ENCODE measurements at places on chromosomes 6 and 20.

DNA sequence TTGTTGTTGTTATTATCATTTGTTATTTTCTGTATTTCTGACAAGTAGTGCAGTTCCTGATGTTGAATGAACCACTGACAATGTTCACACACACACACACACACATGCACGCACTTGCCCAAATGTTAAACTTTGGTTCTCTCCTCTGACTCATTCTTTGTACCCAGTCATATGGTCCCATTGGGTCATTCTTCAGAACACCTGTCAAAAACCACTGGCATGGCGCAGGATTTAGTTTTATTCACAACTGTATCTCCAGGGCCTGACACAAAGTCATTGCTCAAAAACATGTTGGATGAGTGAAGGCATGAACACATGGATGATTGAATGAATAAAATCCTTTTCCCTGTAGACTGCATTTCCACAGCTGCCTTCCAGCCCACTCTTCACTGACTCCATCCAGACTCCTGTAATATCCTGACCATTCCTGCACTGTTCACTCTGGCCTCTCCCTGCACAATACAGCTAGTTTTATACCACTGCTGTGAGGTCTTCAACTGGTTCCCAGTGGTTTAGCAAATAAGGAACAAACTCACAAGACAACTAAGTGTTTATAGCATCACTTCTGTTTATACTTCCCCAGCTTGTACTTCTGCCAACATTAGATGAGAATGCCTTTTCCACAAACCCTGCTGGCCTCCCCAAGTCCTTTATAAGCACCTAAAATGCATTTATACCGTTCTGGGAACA, 6.9 kb upstream of the CST11 start:
- no peak for DNase-seq

DNA sequence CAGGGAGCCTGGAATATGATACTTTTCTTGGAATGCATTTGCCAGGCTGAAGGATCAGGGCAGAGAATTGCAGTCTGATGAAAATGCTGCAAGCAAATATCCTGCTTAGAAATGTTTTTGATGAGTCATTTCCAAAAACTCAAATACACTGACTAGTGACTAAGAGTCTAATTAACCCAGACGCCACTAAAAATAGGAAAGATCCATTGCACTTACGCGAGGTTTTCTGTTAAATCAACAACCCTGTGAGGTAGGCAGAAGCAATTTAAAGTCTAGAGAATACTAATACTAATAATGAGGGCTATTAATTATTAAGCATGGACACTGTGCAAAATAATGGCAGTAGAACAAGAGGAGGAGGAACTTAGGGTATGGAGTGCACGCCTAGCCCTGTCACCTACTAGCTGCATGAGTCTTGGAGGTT, 130.1 kb upstream of the DOK5 start:
- DNase-seq = no peak

DNA sequence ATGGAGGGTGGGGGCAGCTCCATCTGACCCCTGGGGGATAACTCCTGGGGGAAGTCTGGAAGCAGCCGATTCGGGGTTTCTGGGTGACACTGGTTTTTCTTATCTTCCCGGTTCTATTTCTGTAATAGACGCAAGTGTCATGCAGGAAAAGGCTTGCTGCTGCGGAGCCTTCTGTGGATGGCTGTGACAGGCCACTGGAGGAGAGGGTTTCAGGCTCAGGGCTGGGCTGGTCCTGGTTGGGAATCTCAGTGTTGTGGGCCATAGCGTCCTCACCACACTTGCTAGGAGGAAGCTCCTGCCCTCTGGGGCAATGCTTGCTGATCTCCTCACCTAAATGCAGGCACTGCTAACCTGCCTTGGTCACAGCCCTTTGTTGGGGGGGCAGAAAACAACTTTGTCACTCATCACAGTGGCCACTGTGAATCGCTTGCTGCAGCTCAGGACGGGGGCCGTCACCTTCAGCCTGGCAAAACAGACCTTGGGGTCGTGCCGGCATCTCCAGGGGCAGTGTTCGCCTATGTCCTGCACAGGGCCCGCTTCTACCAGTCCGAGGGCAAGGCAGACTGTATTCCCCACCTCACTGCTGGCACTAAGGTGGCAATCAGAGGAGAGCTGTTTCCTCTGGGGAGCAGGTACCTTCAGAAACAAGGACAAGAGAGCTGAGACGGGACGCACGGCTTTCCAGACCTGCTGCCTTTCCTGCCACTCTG, 4.4 kb upstream of the TUBB1 start:
- DNase-seq = no peak

DNA sequence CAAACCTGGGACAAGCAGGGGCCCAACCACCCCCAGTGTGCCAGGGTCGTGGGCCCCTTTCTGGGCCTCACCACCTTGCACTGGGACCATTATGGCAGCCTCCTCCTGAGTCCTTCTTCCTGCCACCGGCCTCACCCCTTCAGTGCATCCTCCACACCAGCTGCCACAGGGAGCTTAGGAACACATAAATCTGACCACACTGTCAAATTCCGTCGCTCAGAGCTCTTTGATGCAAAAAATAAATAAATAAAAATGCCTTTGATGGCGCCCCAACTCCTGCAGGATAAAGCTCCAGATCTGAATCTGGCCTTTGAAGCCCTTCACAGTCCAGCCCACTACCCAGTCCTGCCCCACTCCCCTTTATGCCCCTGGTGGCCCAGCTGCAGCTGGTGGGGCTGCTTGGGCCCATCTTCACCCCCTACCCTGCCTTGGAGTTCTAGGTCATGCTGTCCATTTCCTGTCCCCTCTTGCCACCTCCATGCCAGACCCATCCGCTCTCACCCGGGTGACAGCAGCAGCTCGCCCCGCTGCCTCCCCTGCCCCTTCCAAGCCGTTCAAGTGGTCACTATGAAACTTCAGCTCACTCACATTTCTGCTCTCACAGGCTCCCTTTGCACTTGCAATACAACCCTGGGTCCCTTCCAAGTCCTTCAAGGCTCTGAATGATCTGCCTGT, 16.0 kb downstream of the MYH7B start:
- DNase-seq = no peak

GRCh38 chr20:19974630-19975435, 42.3 kb upstream of the NAA20 start:
- no peak for DNase-seq

DNA sequence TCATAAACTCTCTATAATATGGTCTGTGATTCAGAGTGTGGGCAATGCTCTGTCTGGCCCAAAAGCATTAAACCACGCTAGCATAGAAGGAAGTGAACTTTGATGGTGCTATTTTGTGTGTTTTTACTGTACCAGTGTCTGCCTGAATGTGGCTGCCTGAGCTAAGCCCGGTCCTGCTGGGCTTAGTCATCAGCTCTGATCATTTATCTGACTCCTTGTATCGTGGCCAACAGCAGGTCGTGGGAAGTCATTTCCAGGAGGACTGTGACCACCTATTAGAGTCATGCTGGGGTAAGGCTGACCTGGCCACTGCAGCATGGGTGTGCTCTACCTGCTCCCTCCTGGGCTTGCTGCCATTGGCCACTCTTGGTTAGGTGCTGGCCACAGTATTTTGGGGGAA, 239.1 kb upstream of the CEP162 start:
- DNase-seq = no peak

- no peak for DNase-seq
These were observed 141.3 kb downstream of the QRSL1 start for GRCh38 chr6:106770663-106771062.

DNA sequence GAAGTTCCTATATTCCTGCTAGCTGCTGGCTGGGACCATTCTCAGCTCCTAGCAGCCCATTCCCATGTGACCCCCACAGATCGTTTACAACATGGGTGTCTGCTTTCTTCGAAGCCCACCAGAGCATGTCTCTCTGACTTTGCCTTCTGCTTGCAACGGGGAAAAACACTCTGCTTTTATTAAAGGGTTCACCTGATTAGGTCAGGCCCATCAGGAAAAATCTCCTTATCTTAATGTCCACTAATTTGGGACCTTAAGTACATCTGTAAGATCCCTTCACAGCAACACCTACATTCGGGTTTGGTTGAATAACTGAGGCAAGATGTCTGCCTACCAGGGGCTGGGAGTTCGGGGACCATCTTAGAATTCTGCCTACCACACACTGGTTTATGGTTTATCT, 496.9 kb downstream of the CDKAL1 start:
- no peak for DNase-seq

- no peak for DNase-seq
These were observed 32.5 kb downstream of the SLC22A2 start for GRCh38 chr6:160226118-160226591.

DNA sequence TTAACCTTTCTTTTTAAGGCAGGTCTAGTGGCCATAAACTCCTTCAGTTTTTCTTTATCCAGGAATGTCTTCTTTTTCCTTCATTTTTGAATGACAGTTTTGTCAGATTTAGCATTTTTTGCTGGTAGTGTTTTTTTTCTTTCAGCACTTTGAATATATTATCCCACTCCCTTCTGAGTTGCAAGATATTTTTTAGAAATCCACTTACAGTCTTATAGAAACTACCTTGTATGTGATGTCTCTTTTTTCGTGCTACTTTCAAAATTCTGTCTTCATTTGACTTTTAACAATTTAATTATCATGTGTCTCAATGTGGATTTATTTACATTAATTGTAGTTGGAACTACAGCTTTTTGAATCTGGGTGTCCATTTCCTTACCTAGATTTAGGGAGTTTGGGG, 284.4 kb upstream of the RNF217 start:
- DNase-seq = no peak

DNA sequence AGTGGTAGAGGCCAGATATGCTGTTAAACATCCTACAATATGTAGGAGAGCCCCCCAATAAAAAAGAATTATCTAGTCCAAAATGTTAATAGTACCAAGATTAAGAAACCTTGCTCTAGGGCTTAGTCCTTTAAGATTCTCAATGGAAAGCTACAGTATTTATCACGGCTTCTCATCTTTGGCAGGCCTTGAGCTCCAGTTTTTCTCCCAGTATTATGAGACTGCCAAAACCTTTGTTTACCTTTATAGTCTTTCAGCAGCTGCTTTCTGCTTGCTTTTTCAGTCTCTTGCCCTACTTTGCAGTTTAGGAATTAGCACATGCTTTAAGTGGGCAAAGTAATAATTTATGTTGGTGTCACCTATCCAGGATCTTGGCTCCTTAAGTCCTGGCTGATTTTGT, 59.7 kb downstream of the NHLRC1 start:
- DNase-seq = no peak

- DNase-seq = no peak
These were observed 194.3 kb upstream of the SMLR1 start for GRCh38 chr6:130632897-130633296.

GRCh38 chr6:152223636-152224035, 413.5 kb downstream of the SYNE1 start:
- no peak for DNase-seq

DNA sequence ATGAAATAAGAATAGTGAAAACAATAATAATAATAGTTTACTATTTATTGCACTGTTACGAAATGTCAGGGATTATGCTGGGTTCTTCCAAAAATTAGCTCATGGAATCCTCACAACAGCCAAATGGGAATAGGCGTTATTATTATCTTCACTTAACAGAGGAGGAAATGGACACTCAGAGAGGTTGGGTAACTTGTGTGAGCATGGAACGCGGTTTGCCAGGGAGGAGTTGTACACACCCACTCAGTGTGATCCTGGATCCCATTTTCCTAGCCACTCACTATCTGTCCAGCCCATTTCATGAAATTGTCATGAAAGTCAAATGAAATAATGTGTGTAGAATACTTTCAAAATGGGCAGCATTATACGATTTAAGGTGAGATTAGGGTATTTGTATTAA, 4.6 kb downstream of the NELFCD start:
- DNase-seq = no peak

GRCh38 chr6:3252861-3253596, 5.7 kb upstream of the PSMG4 start:
- no peak for DNase-seq

GRCh38 chr6:31490115-31490873, 7.7 kb upstream of the MICB start:
- no peak for DNase-seq

DNA sequence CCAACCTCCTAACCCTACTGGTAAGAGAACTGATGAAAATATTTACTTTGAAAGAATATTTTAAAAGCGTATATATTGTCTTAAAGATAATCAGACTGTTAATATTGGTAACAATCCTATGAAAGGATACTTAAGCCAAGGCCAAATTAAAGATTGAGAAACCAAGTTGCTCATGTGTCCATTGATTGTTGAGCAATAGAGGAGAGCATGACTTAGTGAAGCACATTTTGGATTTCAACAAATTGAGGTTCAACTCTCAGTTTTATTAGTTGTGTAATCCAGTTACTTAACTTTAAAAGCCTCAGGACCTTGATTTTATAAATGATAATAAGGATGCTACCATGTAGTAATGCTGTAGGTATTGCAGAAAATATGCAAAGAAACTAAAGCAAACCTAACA, 56.8 kb downstream of the PRL start:
- no peak for DNase-seq

DNA sequence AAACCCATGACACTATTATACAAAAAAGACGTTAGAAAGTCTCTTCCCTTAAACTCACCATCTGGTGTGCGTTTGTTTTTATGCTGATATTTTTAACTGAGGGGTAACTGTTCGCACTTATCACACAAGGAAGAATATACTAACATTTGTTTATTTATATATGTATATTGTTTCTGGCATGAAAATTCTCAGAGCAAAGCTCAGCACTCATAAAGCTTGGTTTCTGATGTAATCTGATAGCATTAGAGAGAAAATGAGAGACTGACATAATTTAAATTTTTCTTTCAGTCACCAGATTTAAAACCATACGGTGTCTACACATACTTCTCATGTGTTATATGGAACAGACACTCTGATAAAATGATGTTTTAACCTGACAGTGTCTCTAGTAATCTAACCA, 6.9 kb downstream of the BLOC1S5 start:
- DNase-seq = no peak

GRCh38 chr20:54624706-54625390, 149.5 kb downstream of the DOK5 start:
- no peak for DNase-seq

- no peak for DNase-seq
These were observed 590.7 kb downstream of the EYS start for GRCh38 chr6:65116326-65116725.

DNA sequence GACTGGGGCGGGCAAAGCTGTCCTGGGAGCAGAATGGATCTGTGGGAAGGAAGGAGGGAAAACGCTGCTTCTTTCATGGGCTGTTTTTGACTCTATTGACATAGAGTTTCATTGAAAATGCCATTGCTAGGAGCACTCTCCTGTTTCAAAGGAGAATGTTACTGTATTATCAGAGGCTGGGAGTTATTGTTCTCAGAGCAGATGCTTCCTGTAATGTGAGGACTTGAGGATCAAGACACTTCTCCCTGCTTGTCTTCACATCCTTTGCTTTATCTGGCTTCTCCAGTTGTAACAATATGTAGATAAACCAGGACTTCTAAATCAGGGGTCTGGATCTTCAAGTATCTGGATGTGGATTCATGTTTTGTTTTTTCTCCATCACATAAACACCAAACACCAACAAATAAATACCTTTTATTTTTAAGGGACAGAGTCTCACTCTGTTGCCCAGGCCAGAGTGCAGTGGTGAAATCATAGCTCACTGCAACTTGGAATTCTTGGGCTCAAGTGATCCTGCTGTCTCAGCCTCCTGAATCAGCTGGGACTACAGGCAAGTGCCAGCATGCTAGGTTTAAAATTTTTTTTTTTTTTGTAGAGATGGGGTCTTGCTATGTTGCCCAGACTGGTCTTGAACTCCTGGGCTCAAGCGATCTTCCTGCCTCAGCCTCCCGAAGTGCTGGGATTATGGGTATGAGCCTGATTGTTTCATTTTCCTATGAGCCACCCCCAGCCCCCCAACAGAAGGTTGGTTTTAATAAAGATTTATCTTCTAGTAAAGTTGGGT, 3.9 kb downstream of the CD109 start:
- DNase-seq = no peak
